Pancreas (tissue), 10 donors: ENCODE measurements at places on chromosomes 4 and X. TPM values are rescaled to one million over a fixed set of nuclear protein-coding genes. Genes with fewer than 3 reads are reported as not detected.

ZFX gene
- 22.0 TPM for total RNA-seq

GLUD2 gene
- total RNA-seq, result 1.1 TPM

KDR gene
- total RNA-seq, result 9.1 TPM

GNRHR gene
- total RNA-seq, result not detected

DUSP21 gene
- not detected for total RNA-seq

LRP2BP gene
- 1.2 TPM for total RNA-seq

CSN1S1 gene
- 1.3 TPM for total RNA-seq

DOCK11 gene
- total RNA-seq, result 4.0 TPM

MAGEA2 gene
- not detected for total RNA-seq

UBE2K gene
- total RNA-seq, result 30.3 TPM

ERCC6L gene
- total RNA-seq, result not detected

DNA sequence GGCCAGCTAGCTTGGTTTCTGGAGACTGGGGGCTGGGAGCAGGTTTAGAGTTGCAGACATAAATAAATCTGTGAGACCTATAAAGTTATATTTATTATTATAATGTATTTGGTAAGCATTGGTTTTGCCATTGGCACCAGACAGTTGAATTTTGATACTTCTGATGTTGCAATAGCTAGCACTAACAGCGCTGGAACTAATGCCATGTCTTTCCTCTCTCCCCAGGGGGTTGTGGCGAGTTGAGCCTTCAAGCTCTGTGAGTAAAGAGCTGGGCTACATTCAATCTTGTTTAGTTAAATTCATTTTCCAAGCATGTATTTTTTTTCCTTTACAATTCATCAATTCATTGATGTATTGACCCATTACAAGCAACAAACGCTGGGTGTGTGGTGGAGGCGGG lies 358.7 kb upstream of the NR3C2 start:
- no peak for DNase-seq

DNA sequence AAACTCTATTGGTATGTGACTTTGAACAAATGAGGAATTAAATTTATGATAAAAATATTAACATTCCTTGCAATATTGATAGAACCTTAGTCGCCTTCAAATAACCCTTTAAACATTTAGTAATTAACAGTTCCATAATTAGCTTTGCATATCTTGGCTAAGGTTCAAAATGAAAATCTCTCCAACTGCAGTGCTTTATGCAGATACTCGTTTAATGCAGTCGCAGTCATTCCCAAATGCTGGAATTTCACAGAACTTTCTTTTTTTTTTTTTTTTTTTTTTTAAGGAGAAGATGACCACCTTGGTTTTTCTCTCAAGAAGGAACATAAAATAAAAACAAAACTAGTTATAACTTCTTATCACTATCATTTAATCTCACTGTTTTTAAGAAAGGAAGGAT lies 5.2 kb downstream of the RAPGEF2 start:
- DNase-seq, result no peak

DNA sequence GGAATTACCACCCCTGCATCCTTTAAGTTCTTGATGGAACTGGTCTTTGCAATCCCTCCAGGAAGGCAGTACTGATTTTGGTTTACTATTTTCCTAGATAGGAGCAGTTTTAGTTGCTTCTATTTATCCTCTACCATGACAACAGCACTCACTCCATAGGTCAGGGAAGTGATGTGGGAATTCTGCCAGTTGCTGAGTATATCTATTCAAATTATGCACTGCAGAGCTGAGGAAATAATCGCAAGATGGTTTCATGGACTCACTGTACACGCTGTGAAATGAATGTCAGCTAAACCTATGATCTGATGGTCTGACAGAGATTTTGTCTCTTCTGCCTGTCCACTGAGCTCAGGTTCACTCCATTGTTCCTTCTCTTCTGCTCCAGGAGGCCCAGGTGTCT lies 135.8 kb downstream of the FAAH2 start:
- no peak for DNase-seq

GRCh38 chrX:107978707-107979307 lies 3.4 kb downstream of the TEX13B start:
- no peak for DNase-seq

DNA sequence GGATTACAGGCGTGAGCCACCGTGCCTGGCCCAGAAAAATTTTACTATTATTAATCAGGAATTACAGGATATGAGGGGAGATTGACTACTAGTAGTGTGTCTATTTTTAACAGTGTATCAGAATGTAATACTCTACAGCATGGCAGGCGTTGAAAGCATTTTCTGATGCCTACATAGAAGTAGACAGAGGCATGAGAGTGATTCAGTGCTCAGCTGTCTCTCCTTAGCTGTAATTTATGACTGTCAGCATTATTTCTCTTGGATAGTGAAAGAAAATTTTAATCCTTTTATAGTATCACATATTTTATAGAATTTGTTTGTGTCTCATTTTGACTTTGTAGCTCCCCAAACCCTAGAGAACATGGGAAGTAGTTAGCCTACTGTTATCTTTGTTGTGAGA lies 20.7 kb downstream of the ARHGAP24 start:
- no peak for DNase-seq

- no peak for DNase-seq
These were observed 102.1 kb downstream of the AREG start for GRCh38 chr4:74547042-74547441.

DNA sequence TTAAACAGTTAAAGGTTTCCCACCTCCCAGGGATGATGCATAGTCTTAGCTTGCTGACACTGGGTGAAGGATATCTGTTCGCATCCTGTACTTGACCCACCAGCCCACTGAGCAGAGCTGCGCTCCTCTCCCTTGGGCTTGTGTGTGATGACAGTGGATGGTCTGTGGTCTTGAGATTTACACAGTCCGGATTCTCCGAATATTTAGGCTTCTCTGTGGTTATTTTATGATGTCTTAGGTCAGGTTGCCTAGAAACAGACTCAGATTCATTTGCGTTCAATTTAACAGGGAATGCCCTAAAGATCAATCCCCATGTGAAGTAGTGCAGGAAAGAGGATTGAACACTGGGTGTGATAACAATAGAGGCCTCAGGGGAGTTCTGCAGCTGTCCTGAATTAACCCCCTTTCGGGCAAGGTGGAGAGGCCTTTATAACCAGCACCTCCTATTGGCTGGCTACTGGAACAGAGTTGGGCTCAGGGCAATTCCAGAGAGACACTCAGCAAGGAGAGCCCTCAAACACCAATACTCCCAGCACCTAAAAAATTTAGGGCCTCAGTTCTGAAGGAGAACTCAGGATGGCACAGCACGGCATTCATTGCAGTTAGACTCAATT lies 653.2 kb upstream of the GALNT7 start:
- no peak for DNase-seq

GRCh38 chrX:71168134-71168533 lies 23.5 kb downstream of the NLGN3 start:
- no peak for DNase-seq

DNA sequence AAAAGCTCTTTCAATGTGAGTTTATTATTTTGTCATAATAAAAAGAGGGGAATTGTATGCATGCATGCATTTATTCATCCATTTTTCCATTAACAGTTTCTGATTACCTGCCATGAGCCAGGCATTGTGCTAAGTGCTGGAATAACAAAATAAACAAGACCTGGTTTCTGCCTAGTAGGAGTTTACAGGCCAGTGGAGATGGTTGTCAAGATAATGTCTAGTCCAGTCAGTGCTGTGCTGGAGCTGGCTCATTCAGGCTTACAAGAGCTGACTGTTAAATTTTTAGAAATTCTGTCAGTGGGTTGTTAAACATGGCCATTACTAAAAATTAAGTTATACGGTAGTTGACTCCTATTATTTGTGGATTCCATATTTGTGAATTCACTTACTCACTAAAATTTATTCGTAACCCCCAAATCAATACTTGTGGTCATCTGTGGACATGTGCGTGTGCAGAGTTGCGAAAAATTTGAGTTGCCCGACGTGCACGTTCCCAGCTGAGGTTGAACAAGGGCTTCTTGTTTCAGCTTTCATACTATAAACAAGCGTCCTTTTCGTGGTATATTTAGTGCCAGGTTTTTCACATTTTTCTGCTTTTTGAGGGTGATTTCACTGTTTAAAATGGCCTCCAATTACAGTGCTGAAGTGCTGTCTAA lies 172.3 kb upstream of the RPS6KA3 start:
- no peak for DNase-seq

DNA sequence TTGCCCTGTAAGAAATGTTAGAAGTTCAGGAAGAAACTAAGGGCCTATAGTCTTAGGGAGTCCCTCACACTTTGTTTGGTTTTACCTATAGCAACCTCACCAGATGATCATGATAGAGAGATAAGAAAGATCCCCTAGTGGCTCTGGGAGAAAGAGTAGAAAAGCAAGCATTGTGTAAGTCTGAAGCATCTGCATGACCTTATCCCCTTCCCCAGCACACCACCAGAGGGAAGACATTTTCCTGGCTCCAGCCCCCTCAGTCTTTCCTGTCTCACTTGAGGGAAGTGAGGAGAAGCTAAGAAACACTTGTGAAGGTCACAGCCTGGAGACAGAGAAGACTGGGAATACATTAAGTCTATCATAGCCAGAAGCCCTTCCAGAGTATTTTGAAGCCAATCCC lies 154.0 kb downstream of the EVC2 start:
- no peak for DNase-seq

GRCh38 chrX:68705986-68706385 lies 58.5 kb downstream of the STARD8 start:
- DNase-seq, result no peak

DNA sequence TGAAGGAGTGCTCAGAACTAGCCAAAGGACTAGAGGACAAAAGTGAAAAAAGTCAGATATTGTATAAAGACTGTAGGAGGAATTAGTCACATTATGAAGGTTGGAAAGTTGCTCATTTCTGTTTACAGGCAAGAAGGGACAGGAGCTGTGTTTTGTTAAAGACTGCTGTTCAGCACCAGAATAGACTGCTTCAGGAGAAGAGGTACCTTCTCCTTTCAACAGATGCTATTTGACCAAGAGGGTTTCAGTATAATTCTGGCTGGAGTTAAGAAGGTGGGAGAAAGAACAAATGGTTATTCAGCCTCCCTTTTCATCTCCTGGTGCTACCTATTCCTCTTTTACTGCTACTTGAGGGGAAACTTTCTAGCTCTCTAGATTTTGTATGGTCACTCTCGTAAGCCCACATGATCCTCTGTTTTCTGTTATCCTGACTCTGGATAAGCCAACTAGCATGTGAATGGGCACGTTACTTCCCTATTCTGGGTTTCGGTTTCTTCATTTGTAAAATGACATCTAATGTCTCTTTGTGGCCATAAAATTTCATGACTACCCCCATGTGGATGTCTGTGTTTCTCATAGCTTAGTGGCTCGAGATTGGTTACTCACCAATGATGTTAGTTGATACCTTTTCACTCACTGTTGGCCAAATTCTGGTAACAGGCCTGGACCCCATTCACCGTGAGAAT lies 68.9 kb downstream of the SH2D1A start:
- no peak for DNase-seq

- DNase-seq, result no peak
These were observed 35.9 kb downstream of the C4orf50 start for GRCh38 chr4:5982156-5982973.

DNA sequence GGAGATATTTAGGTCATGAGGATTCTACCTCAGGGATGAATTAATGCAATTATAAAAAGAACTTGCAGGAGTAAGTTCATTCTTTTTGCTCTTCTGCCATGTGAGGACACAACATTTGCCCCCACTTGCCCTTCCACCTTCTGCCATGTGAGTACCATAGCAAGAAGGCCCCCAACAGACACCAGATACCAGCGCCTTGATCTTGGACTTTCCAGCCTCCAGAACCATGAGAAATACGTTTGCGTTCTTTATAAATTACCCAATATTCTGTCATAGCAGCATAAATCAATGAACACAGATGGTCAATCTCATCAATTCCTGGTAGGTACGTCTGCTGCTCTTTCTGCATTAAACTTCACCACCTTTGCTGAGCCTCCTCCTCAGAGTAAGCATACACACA lies 5.7 kb upstream of the SEPSECS start:
- no peak for DNase-seq

DNA sequence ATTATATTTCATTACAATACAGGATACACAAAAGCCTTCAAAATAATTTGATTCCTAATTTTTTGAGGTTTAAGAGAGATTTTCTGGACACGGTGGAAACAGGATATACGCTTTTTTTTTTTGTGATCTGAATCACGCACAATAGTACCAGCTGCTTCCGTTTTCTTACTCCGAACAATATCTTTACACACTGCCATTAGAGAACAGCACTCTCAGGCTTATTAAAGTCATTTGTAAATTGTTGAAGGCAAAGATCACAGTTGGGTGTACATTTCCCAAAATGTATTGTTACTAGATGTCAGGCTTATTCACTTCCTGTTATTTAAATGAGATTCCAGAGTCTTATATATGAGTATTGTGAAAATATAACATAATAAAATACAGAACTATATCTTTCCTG lies 71.5 kb downstream of the TMEM47 start:
- DNase-seq, result no peak

DNA sequence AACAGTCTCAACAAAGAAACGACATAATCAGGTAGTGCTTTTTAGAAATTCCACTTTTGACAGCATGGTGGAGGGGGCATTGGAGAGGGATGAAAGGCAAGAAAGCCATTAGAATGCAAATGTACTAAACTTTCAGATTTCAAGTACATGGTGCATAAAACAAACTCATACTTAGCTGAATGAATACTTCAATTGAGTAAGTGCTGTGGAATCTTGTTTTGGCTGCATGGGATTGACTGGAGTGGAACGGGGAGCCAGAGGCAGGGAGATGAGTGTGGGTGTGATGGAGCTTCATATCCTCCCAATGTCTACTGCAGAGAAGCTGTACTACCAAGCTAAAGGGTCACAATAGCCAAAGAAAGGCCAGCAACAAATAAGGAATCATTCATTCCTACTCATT lies 52.4 kb downstream of the USP46 start:
- DNase-seq, result no peak

DNA sequence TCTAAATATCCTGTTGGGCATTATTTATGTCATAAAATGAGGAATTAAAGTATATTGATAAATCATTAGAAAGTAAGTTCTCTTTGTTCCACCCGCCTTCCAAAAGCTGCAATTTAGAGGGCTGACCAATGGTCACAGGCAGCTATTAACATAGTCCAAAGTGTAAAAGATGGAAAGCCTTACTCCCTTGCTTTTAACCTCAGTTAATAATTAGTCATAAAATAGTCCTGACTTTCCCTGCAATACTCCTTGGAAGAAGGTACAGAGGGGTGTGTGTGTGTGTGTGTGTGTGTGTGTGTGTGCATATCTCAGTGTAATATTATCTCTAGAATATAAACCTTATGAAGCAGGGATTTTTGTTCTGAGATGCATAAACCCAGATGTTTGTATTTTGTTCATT lies 275.4 kb downstream of the FAT4 start:
- DNase-seq, result no peak

DNA sequence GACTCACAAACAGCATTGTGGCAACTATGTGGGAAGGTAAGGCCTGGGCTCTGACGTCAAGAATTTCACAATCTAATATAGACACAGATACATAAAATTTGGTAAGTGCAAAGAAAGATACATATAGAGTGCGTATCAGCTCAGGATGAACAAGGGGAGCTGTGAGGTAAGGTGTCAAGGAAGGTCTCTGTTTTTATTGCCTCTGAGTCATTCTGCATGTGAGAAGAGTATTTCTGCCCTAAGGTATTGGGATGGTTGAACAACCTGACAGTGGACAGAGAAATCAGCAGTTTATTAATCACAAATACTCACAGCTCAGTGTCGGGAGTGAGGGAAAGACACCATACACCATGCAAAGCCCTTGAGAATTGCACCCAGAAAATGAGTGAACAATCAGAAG lies 89.8 kb downstream of the COMMD8 start:
- no peak for DNase-seq
